ENCODE measurements at places on chromosomes 2 and 18.

DNA sequence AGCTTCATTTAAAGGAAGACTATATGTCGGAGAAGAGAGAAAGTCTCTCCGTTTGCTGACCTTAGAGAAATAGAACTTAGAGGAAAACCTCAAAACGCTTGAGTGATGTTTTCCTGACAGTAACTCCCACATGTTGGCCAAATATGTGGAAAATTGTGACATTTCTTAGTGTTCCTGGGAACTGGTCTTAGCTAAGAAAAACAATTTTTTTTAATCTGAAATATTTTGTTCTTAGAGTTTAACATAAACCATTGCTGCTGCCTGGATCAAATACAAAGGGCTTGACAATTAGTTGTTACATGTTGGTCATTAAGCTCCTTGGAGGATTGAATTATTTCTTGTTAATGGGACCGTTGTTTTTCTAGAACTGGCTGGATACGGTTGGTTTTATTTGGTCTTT is 16.3 kb downstream of the DYNC2LI1 start:
- no peak for DNase-seq

DNA sequence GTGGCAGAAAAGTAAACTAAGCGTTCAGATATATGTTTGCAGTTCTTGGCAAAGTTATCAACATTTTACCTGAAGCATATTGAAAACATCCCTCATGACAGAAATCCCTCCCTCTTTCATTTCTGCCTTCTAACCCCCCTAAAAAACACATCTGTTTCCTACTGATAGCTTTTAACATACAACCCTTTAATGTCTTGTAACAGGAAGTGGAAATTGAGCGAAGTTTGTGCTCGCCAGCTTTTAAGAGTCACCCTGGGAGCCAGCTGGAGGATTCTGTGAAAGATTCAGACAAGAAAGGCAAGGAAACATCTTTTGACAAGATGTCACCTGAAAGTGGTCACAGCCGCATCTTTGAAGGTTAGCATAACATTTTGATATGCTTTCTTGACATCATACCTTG is 247.4 kb downstream of the XIRP2 start:
- DNase-seq = no peak

- no peak for DNase-seq
Measured at GRCh38 chr18:9321736-9322135, 12.8 kb upstream of the TWSG1 start.

DNA sequence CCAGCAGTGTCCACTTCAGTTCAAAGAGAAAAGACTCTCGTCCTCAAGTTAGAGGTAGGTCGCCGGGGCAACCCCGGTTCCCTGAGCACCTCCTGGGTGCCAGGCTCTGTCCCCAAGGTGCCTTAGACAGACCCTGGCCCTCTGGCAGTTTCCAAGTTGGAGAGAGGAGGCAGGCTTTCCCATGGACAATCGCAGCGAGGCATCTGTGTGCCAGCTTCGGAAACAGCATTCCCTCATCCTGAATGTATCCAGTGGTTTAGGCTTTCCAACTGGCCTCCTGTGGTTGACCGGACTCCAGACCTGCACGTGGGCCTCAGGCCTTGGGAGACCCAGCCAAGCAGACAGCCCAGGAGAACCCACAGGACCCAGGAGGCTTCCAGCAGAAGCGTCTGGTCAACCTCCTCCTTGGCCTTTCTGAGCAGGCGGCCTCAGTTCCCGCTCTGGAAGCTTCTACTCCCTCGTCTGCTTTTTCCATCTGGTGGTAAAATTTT is 70.3 kb downstream of the KCNF1 start:
- DNase-seq = no peak

DNA sequence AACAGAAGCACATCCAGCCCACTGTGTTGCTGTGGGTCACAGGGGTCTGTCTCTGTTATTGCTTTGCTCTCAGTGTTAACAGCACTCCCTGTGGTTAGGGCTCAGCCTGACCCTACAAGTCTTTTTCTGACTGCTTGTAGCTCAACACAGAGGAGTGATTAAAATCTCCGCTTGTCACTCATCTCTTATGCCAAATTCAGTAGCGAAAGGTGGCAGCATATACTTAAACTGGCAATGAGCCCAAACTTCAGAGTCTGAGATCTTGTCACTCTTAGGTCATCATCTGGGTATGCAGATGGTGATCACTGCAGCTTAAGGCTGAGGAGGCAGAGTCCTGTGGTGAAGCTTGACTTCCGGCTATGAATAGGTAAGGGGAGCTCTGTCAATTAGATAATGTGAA is 63.3 kb upstream of the CSRNP3 start:
- DNase-seq = no peak

GRCh38 chr2:129606496-129607270 is 372.8 kb upstream of the RAB6C start:
- no peak for DNase-seq

DNA sequence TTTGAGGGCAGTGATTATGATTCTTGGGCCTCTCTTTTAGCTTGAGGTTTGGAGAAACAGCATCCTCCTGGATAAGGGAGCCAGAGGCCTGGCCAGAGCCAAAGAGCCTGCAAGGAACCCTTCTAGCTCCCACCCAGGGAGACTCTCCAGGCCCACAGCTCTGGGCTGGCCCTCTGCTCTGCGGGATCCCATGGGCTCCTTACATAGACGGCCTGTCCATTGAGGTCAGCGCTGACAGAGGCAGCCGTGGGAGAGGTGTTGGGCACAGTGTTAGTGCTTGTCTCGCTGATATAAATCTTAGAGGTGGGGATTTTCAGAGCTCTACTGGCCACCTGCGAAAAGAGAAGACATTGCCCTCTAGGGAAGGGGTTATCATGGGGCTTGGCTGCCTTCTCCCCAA is 67.2 kb downstream of the XDH start:
- no peak for DNase-seq

DNA sequence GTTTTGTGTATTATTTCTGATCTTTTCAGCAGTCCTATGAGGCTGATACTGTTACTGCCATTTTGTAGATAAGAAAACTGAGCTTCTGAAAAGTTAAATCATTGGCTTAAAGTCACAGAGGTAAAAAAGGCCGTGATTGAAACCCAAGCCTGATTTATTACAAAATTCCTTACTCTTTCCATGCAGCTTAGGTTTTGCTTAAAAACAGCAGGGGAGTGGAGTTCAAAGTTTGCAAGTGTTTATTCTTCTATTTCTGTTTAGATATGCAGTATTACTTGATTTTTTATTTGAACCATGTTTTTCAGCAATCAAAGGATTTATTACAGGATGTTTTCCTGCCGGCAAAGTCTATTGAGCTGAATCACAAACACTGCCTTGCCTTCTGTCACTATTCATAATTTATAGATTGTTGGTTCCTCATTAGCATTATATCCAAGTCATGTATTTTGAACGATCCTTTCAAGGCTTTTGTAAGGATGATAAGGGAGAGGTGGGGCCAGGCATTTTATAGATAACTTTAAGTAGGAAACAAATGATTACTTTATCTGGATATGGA is 31.9 kb upstream of the MSTN start:
- DNase-seq = no peak

GRCh38 chr2:161486111-161486510 is 70.0 kb downstream of the TBR1 start:
- DNase-seq = no peak

DNA sequence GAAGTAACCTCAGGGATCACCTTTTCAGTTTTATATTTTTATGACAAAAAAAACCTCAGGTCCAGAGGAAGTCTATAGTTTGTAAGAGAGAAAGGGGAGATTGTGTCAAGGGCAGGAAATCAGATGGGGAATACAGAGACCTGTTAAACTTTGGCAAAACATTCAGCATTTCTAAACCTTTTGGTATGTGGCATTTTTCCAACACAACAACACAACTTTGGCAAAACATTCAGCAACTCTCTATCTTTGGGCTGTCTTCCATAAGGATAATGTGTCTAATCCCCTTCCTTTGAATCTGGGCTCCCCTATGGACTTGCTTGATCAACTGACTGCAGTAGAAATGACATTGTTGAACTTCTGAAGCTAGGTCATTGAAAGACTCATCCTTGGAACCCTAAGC is 220.6 kb upstream of the CCDC68 start:
- DNase-seq = no peak

DNA sequence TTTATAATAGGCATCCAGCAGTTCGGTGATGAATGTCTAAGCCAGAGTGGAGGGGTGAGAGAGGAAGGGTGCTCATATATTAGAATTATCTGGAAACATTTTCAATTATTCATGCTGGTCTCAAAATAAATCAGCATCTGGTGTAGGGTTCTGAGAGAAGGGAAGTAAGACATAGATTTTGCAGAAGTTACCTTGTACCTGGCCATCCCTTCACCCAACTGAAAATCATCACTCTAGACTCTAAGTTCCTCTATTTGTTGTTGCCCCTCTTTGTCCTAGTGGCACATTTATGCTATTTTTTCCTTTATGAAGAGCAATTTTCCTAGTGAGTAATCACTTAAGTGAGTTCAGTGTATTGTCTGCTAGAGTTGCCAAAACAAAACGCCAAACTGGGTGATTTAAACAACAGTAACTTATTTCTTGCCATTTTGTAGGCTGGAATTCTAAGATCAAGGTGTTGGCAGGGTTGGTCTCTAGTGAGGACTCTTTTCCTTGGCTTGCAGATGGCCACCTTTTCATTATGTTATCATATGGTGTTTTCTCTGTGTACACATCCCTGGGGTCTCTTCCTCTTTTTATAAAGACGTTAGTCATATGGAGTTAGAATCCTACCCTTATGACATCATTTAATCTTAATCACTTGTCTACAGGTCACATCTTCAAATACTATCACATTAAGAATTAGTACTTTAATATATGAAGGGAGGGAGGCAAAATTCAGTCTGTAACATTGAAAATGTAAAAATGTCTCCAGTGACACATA is 129.9 kb upstream of the KLHL14 start:
- DNase-seq = no peak

DNA sequence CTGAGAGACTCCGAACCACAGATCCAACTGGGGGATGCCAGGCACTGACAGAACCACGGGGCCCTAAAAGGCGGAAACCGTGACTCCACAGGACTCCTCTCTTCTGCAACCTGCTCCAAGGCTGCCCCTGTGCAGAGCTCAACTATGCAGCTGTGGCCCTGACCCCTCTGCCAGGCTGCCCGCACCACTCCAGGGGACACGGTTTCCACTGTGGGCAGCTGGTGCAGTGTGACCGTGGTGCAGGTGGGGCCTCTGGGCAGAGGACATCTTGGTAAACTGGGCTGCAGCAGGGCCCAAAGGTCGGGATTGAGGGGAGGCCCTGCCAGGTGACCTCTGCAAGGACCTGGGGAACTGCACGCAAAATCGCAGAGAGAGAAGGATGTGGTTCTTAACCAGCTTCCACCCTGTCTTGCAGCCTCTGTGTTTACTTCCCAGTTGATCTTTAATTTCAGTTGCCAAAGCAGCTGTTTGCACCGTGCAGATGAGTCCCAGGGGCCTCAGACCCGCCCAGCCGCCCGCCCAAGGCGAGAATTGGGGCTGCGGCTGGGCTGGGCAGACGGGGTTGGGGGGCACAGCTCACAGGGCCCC is 104.6 kb upstream of the CTDP1 start:
- no peak for DNase-seq

DNA sequence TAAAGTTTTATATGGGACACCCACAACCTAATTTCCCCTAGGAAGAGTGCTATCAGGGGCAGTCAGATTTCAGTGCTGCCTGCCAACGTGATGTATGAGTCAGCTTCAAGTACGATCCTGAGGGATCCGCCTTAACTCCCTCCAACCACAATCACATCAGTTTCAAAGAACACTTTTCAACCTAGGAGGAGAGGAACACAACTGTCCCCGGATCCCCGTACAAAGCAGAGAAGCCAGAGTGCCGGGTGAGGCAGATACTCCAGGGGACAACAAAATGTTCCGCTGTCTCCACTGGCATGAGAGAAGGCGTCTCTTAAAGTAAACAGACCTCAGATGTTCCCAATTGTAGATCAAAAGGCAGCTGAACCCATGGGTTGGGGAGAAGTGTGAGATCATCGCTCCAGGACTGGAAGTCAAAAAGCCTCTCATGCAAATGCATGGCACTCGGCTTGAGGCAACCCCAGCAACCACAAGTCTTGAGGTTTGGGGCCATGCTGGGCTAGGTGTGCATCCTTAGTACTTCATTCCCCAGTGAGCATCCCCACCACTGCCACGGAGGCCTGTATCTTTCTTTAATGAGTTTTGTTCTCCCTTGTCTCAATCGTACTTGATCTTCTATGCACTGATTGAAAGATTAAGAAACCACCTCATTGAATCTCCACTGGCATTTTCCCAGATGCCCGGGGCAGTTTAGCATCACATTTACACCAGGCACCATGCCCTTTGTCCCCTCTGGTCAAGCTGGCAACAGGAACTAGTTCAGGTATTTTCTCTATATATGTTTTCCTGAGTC is 91.0 kb upstream of the CCBE1 start:
- DNase-seq = no peak

DNA sequence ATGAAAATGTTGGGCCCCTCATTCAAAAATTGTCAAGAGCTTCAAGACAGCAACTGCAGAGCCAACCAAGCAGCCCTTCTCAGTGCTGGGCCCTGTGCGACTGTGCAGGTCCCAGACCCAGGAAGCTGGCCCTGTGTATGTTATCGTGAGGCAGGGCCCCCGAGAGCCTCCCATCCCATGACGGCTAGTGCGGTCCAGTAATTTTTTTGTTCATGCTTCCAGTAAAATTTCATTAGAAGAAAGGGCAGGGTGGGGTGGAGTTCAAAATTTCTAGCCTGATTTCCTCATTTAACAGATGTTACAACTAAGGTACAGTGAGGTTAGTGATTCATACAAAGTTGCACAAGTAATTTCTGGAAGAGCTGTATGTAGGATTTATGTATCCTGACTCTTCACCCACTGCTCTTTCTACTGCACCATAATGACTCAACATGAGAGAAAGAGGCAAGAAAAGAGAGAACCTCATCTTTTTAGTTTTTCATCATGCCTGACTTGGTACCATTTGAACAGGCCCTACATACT is 105.5 kb downstream of the ZEB2 start:
- DNase-seq = no peak

DNA sequence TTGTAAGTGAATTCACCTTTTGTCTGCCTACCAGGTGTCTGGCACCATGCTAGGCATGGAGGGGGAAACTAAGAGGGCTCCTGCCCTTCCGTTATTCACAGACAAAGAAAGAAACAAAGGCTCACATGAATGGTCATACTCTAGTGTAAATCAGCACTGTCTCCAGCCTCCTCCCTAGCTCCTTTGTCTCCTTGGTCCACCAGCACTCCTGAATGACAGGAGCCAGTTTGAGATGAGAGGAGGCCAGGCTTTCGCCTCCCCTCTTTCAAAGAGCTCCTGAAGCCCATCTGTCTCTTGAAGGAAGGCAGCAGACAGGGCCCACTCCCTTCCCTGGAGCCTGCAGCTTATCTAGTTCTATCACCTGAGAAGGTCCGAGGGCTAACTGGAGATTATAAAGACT is 18.7 kb downstream of the SATB2 start:
- no peak for DNase-seq

GRCh38 chr2:21754164-21754788 is 630.5 kb downstream of the TDRD15 start:
- no peak for DNase-seq

GRCh38 chr2:113720167-113720566 is 36.3 kb downstream of the SLC35F5 start:
- no peak for DNase-seq

DNA sequence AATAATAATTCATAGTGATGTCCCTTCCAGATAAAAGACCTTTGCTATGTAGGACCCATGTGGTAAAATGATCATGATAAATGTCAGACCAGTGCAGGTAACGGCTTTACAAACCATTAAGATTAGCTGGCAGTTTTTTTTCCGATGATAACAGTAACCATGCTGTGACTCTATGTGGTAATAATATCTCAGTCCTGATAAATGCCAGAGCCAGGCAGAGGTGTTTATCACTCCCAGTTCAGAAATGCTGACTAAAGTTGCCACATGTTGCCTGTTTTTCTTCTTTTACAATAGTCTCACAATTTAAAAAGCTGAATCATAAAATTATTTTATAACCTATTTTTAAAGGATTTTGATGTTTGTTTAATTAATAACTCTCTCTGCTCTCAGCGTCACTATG is 565.1 kb downstream of the ARHGAP15 start:
- DNase-seq = no peak
